ENCODE measurements at places on chromosomes 11 and 22. TPM values are rescaled to one million over a fixed set of nuclear protein-coding genes. Genes with fewer than 3 reads are reported as not detected.

OR52I2 gene
- not detected for total RNA-seq

SOX10 gene
- total RNA-seq = not detected

PGAP2 gene
- total RNA-seq = 20.9 TPM

OR52A1 gene
- not detected for total RNA-seq

MPEG1 gene
- total RNA-seq = 2.8 TPM

RAB38 gene
- 0.44 TPM for total RNA-seq

RASL10A gene
- total RNA-seq = 0.30 TPM

DNA sequence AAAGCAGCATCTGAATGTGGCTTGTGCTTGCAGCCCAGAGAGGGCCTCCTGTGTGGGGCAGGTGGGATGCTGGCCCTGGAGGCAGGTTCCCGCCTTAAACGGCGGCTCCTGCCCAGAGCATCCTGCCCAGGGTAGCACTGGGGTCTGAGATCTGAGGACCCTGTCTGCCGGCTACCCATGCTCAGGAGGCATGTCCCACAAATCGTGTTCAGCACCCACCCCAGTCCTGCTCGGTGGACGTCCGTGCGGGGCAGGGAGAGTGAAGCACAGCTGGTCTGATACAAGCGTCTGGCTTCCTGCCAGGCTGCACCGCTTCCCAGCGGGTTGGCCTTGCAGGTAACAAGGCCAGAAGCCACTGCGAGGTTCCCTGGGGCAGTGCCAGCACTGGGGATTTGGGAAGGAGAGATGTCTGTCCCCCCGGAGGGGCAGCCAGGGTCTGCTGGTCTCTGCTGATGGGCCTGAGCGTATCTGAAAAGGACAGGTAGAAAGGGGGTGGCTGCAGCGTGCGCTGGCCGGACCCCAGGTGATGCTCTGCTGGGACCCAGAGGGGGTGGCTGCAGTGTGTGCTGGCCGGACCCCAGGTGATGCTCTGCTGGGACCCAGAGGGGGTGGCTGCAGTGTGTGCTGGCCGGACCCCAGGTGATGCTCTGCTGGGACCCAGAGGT, 3.6 kb downstream of the TRABD start:
- no peak for DNase-seq
- peaks cover 89% of the 10 kb centered on the region for H3K4me1 ChIP-seq

DNA sequence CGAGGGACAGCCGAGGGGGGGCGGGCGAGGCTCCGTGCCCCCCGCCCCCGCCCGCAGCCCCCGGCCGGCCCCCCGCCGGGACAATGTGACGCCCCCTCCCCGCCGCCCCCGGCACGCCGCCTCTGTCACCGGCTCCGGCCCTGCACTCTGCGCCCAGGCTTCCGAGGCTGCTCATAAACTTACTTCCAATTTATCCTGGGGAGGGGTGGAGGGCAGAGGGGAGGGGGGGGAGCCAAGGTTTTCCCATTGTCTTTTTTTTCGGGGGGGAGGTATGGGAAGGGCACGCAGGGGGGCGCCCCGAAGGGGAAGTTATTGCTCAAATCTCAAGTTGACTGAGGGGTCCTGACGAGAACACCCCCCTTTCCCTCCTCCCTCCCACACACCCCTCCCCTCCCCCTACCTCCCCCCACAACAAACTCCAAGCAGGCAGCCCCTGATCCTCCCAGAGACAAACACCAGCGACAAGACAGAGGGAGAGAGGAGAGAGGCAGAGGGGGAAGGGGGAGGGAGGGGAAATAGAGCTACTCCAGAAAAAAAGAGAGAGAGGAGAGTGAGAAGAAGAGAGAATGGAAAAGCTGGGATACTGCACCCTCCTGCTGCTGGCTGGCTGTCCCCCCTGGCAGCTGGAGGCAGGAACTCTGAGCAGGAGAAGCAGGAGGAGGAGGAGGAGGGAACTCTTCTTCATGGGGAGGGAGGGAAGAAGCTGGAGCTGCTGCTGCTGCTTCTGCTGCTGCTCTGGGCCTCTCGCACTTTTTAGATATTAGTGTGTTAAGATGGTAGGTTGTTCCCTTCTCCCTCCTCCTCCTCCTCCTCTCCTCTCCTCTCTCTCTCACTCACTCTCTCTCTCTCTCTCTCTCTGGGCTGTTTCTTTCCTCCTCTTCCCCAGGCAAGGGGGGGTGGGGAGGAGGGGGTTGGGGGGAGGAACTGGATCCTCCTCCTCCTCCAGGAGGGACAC, 631 bp downstream of the PHF21A start:
- H3K4me1 ChIP-seq = peaks cover 15% of the 10 kb centered on the region
- H3K36me3 ChIP-seq = no peaks in the 10 kb centered on the region
- H3K27me3 ChIP-seq = no peaks in the 10 kb centered on the region
- H3K4me3 ChIP-seq = peak overlapping the region; percentile 61
- peak overlapping the region; percentile 70 for H3K27ac ChIP-seq
- DNase-seq = peak; percentile 75

- peaks cover 50% of the 10 kb centered on the region for H3K36me3 ChIP-seq
- H3K27ac ChIP-seq = no peak overlapping the region
- H3K27me3 ChIP-seq = no peaks in the 10 kb centered on the region
- no peak overlapping the region for H3K4me3 ChIP-seq
- peaks cover 27% of the 10 kb centered on the region for H3K4me1 ChIP-seq
- no peak for DNase-seq
Observed at GRCh38 chr11:3781423-3781822, 15.9 kb downstream of the NUP98 start.

DNA sequence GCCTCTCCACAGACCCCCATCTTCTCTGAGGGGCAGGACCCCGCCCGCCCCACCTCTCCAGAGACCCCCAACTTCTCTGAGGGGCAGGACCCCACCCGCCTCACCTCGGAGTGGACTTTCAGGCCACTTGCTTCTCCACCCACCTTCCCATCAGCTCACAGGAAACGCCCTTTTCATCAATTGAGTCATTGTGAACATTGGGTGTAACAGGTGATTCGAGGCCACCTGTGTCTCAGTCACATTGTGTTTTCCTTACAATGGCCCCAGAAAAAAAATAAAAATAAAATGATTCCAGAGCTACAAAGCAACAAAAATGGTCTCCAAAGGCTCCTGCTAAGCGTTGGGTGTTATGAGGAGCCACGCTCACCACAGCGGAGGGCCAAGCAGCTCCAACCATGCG, 36.0 kb downstream of the BRD1 start:
- H3K4me1 ChIP-seq = peaks cover 44% of the 10 kb centered on the region
- no peak overlapping the region for H3K27ac ChIP-seq
- H3K27me3 ChIP-seq = no peaks in the 10 kb centered on the region
- peaks cover 83% of the 10 kb centered on the region for H3K36me3 ChIP-seq
- no peak for DNase-seq

- no peaks in the 10 kb centered on the region for H3K36me3 ChIP-seq
- no peak overlapping the region for H3K4me3 ChIP-seq
- H3K27me3 ChIP-seq = peaks cover 2% of the 10 kb centered on the region
- no peaks in the 10 kb centered on the region for H3K4me1 ChIP-seq
Observed at GRCh38 chr22:44523981-44524759, 26.1 kb upstream of the RTL6 start.

DNA sequence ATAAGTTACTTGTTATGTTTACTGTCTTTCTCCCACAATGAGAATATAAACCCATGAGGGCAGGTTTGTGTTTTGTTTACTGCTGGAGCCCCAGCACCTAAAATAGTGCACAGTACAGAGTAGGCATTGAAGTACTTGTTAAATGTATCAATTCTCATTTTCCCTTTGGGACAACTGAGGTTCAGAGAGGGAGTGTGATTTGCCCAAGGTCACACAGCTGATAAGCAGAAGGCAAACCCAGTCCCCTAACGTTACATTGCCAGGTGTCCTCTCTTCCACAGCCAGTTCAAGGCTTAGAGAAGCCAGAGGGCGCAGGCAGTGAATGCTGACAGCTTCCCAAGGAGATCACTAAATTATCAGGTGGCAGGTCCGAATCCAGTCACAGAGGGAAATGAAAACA, 16.8 kb downstream of the ZMAT5 start:
- no peak overlapping the region for H3K4me3 ChIP-seq
- no peaks in the 10 kb centered on the region for H3K27me3 ChIP-seq
- DNase-seq = no peak
- peaks cover 18% of the 10 kb centered on the region for H3K4me1 ChIP-seq
- no peak overlapping the region for H3K27ac ChIP-seq
- peaks cover 29% of the 10 kb centered on the region for H3K36me3 ChIP-seq

GRCh38 chr22:47210686-47211085, 448.2 kb downstream of the TBC1D22A start:
- no peaks in the 10 kb centered on the region for H3K4me1 ChIP-seq
- H3K36me3 ChIP-seq = no peaks in the 10 kb centered on the region
- DNase-seq = no peak
- H3K4me3 ChIP-seq = no peak overlapping the region

DNA sequence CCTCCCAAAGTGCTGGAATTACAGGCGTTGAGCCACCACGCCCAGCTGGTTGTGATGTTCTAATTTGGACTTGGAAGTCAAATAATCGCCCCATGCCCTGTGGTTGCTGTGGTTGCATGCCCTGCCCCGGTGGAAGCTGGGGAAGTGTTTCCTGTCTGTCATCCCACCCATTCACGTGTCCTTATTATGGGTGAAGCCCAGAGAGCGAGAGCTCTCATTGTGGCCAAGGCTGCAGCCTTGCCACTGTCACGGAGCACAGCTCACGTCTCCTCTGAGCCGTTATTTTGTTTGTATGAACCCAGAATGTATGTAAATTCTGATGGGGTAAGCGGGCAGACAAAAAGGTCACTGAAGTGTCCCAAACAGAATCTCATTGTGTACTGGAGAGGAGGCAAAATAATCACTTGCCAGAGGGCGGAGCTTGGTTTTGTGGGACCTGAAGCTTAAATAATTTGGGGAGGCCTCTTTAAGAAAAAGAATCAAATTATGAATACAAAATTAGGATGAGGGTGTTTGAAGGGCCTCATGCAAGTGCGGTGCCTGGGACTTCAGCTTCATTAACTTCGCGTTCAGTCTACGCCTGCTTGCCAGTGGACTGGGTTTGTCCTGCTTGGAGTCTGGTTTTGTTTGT, 25.8 kb upstream of the TREH start:
- peaks cover 42% of the 10 kb centered on the region for H3K4me1 ChIP-seq
- no peaks in the 10 kb centered on the region for H3K27me3 ChIP-seq
- peak overlapping the region; percentile 60 for H3K27ac ChIP-seq
- DNase-seq = peak; percentile 72
- no peak overlapping the region for H3K4me3 ChIP-seq

- H3K4me1 ChIP-seq = no peaks in the 10 kb centered on the region
- no peaks in the 10 kb centered on the region for H3K36me3 ChIP-seq
- H3K27me3 ChIP-seq = no peaks in the 10 kb centered on the region
- no peak overlapping the region for H3K27ac ChIP-seq
- no peak for DNase-seq
Observed at GRCh38 chr11:12845739-12846358, 163.3 kb upstream of the RASSF10 start.

DNA sequence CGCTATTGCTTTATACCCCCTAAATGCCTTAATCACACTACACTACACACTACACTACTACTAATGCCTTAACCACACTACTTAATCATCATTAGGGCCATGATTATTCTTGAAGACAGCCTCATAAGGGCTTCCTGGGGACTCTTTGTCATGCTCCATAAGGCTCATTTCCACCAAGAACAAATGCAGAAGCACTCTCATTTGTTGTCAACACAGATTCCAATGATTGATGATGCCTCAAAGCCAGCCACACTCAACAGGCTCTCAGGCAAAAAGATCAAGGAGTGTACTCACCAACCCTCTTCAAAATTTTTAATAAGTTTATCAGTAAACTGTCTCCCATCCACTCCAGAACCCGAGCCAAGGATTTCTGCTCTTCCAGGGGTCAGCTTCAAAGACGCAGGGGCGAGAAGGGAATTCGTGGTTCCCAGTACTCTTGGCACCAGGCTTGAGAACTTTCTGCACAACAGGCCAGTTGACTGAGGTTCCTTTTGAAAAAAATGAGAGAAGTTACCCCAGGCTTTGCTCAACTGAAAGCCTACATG, 204.7 kb upstream of the GUCY1A2 start:
- no peaks in the 10 kb centered on the region for H3K4me1 ChIP-seq
- no peak for DNase-seq
- no peaks in the 10 kb centered on the region for H3K27me3 ChIP-seq
- H3K27ac ChIP-seq = no peak overlapping the region

- no peaks in the 10 kb centered on the region for H3K4me1 ChIP-seq
- H3K36me3 ChIP-seq = no peaks in the 10 kb centered on the region
- H3K27ac ChIP-seq = no peak overlapping the region
- no peak for DNase-seq
- no peak overlapping the region for H3K4me3 ChIP-seq
Observed at GRCh38 chr11:111162305-111162704, 83.2 kb upstream of the POU2AF2 start.

GRCh38 chr11:130144861-130145281, 14.7 kb upstream of the ST14 start:
- H3K4me1 ChIP-seq = peaks cover 16% of the 10 kb centered on the region
- H3K36me3 ChIP-seq = peaks cover 21% of the 10 kb centered on the region
- no peaks in the 10 kb centered on the region for H3K27me3 ChIP-seq

GRCh38 chr11:17852246-17852645, 117.7 kb downstream of the KCNC1 start:
- H3K4me3 ChIP-seq = no peak overlapping the region
- H3K4me1 ChIP-seq = no peaks in the 10 kb centered on the region
- H3K27ac ChIP-seq = no peak overlapping the region
- H3K27me3 ChIP-seq = no peaks in the 10 kb centered on the region
- H3K36me3 ChIP-seq = no peaks in the 10 kb centered on the region
- no peak for DNase-seq

DNA sequence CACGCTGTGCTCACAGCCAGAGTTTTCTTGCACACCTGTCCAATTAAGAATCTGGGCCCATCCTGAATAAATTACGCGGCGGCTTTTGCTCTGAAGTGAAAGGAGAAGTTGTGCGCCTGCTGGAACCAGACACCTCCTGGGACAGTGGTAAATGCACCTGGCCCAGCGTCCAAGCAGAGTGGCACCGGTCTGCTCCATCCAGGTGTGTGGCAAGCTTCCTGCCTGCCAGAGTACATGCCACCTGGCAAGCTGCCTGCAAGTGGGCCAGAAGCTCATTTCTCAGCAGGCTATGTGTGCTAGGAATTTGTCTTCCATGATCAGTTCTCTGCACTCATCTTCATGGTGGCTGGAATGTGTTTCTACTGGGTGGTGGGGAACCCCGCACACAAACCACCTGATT, 660.6 kb downstream of the ETS1 start:
- H3K4me3 ChIP-seq = no peak overlapping the region
- no peak overlapping the region for H3K27ac ChIP-seq
- no peak for DNase-seq
- no peaks in the 10 kb centered on the region for H3K4me1 ChIP-seq

- no peak overlapping the region for H3K27ac ChIP-seq
- H3K36me3 ChIP-seq = no peaks in the 10 kb centered on the region
- H3K4me3 ChIP-seq = no peak overlapping the region
- H3K4me1 ChIP-seq = no peaks in the 10 kb centered on the region
- peaks cover 4% of the 10 kb centered on the region for H3K27me3 ChIP-seq
Observed at GRCh38 chr22:27583856-27584255, 217.7 kb downstream of the MN1 start.

DNA sequence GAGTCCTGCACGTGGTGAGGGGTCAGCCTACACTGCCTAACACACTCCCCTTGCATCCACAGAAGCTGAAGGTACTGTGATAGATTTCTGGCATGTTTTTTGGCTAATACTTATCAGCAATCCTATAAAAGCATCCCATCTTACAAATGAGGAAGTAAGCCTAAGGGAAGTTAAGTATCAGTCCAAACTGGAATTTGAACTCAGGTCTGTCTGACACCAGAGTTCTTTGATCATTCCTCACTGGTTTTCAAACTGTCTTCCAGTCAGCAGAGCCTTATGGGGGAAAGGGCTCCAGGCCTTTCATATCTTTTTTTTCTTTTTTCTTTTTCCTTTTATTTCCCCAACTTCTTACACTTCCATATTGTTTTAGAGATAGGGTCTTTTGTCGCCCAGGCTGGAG, 105.6 kb downstream of the RBFOX2 start:
- H3K36me3 ChIP-seq = no peaks in the 10 kb centered on the region
- DNase-seq = no peak
- no peaks in the 10 kb centered on the region for H3K4me1 ChIP-seq
- H3K27me3 ChIP-seq = no peaks in the 10 kb centered on the region
- H3K27ac ChIP-seq = no peak overlapping the region

Measured in CD4-positive, alpha-beta T cell (primary cell).